ENCODE measurements at places on chromosomes 11 and 22. TPM values are rescaled to one million over a fixed set of nuclear protein-coding genes. Genes with fewer than 3 reads are reported as not detected.

GRCh38 chr11:92880381-92880780 is 89.1 kb upstream of the MTNR1B start:
- no peak overlapping the region for H3K27ac ChIP-seq
- H3K4me3 ChIP-seq: no peak overlapping the region
- no peaks in the 10 kb centered on the region for H3K4me1 ChIP-seq
- H3K36me3 ChIP-seq: no peaks in the 10 kb centered on the region
- DNase-seq: no peak

- no peak overlapping the region for H3K27ac ChIP-seq
- peaks cover 24% of the 10 kb centered on the region for H3K36me3 ChIP-seq
- no peak for DNase-seq
- H3K27me3 ChIP-seq: no peaks in the 10 kb centered on the region
- peaks cover 24% of the 10 kb centered on the region for H3K4me1 ChIP-seq
These were observed 7.4 kb downstream of the PYGM start for GRCh38 chr11:64752175-64752970.

DNA sequence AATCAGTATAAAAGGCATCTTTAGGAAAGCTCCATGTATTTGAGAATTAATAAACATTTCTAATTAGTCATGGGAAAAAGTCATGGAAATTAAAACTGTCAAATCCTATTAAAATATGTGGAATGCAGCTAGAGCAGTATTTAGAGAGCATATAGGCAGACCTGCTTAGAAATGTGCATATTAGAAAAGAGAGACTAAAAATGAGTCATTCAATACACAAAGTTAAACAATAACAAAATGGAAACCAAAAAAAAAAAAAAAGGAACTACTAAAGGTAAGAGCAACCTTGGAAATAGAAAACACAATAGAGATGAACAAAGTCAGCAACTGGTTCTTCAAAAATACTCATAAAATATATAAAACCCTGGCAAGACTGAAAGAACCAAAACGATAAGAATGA is 59.7 kb upstream of the RASSF10 start:
- no peaks in the 10 kb centered on the region for H3K36me3 ChIP-seq
- no peak for DNase-seq
- peaks cover 3% of the 10 kb centered on the region for H3K27me3 ChIP-seq
- H3K27ac ChIP-seq: no peak overlapping the region
- H3K4me3 ChIP-seq: no peak overlapping the region

DNA sequence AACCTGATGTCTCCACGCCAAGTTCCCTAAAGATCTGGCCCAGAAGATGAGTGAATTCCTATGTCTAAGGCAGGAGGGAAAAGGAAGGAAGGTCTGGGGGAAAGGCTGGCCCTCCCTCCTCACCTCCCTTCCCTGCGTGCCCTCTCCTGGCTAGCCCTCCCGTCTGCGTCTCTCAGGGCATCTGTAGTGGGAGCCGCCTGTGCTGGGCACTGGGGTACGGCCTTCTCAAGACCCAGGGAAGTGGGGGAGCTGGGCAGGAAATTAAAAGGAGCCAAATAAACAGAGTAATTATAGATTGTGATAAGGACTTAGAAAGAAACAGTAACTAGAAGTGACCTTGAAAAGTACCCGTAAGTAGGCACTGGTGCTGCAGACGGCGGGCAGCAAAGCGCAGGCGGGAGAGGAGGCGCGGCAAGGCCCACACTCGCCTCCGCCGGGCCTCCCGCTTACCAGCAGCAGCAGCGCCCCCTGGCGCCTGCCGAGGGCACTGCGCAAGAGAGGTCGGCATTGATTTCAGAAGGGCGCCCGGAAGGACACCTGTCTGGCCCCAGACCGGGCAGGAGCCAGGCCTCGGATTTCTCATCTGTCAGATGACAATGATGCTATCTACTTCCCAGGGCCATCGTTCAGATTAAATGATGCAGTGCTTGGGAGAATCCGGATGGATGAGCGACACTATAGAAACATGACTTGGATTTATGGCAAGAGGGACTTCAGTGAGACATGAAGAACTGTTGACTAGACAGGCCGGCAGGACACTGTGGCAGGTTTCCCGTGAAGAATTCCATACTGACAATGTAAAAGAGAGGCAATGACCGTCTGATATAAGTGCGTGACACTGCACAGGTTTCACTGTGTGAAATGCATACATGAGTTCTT is 7.3 kb downstream of the KCNJ1 start:
- H3K4me3 ChIP-seq: no peak overlapping the region
- no peaks in the 10 kb centered on the region for H3K27me3 ChIP-seq

GRCh38 chr11:92978271-92979111 is 9.0 kb downstream of the MTNR1B start:
- DNase-seq: no peak

DNA sequence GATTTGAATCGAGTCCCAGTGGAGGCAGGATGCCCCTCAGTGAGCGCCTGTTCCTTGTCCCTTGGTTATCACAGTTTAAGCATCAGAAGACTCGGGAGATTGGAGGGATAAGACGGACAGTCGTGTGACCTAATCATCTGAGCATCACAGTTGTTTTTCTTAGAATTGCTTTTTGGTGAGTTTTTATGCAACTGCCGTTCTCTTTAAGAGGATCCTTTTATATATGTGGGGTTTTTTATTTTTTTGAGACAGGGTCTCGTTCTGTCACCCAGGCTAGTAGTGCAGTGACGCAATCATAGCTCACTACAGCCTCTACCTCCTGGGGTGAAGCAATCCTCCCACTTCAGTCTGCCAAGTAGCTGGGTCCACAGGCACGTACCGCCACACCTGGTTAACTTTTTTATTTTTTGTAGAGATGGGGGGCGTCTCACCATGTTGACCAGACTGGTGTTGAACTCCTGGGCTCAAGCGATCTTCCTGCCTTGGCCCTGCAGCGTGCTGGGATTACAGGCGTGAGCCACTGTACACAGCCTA is 16.5 kb downstream of the NUP50 start:
- peaks cover 61% of the 10 kb centered on the region for H3K36me3 ChIP-seq
- H3K27ac ChIP-seq: no peak overlapping the region
- no peaks in the 10 kb centered on the region for H3K4me1 ChIP-seq
- H3K4me3 ChIP-seq: no peak overlapping the region
- DNase-seq: no peak
- H3K27me3 ChIP-seq: no peaks in the 10 kb centered on the region

DNA sequence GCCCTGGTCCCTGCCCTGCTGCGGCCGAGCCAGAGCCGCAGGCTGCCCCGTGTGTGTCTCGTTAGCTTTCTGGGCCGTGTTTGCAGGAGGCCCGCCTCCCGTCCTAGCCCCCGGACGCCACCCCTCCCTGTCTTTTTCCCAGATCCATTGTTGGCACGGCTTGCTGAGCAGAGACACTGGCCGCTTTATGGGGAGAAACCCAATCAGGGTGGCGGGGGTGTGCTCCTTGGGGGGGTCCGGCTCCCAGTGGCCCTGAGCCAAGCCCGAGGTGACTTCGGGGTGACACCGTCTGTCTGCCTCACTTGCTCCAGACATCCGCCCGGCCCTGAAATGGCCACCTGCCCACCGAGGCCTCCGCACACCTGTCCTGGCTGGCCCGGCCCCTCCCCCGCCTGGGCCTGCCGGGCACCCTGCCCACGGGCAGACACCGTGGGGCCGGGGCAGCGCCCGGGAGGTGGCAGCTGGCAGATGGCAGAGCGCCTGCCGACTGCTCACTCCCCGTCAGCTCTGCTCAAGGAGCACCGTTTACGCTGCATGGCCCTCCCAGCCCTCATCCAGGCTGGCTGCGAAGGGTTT is 43.1 kb upstream of the PPARA start:
- H3K4me3 ChIP-seq: no peak overlapping the region
- DNase-seq: no peak
- no peak overlapping the region for H3K27ac ChIP-seq
- H3K4me1 ChIP-seq: no peaks in the 10 kb centered on the region
- peaks cover 4% of the 10 kb centered on the region for H3K36me3 ChIP-seq

GRCh38 chr11:70400643-70401042 is 2.3 kb downstream of the CTTN start:
- no peak for DNase-seq
- no peaks in the 10 kb centered on the region for H3K36me3 ChIP-seq
- H3K27me3 ChIP-seq: peaks cover 51% of the 10 kb centered on the region
- no peak overlapping the region for H3K27ac ChIP-seq

DNA sequence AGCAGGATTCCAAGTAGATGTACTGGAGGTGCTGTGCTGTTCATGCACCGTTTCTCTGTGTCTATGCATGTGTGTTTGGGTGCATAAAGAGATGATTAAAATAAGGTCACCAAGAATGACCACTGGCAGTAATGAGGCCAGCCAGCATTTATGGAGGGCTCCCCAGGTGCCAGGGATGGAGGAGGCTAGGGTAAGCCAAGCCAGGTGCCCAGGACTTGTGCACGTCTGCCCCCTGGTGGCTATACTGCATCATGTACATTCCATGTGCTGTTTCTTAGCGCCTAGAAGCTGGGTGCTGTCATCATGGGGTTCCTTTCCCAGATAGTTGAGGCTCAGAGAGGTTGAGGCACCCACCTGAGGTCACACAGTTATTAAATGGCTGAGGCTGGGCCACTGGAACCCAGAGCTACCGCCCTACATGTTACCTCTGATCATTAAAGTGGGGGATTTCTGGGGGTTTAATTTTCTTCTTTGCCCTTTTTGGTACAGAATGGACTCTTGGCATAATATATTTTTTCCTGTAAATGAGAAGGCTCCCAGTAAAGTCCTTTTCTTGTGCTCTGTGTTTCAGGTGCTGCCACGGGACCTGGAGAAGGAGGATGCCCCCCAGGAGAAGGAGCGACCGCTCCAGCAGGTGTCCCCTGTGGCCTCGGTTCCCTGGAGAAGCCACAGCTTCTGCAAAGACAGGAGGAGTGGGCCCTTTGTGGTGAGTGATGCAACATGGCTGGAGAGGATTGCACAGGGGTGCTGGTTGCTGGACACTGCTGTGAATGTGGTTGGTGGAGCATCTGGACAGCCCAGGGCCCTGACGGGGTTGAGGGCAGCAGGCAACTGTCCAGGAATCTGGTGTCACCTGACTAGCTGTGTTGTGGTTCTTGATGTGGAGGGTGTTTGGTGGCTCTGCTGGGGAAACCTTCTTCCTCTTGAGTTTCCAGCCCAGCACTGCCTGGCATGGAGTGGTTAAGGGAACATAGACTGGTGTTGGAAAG is 96.4 kb downstream of the KIAA1671 start:
- H3K4me1 ChIP-seq: peaks cover under 1% of the 10 kb centered on the region
- no peaks in the 10 kb centered on the region for H3K36me3 ChIP-seq
- peak; percentile 88 for DNase-seq

- DNase-seq: no peak
- H3K4me3 ChIP-seq: no peak overlapping the region
- H3K27ac ChIP-seq: no peak overlapping the region
- H3K36me3 ChIP-seq: no peaks in the 10 kb centered on the region
- H3K4me1 ChIP-seq: no peaks in the 10 kb centered on the region
These were observed 227.2 kb upstream of the BLID start for GRCh38 chr11:122343210-122343609.

GRCh38 chr11:70018816-70019215 is 59.3 kb upstream of the ANO1 start:
- H3K4me1 ChIP-seq: no peaks in the 10 kb centered on the region
- no peak for DNase-seq
- no peaks in the 10 kb centered on the region for H3K27me3 ChIP-seq
- no peaks in the 10 kb centered on the region for H3K36me3 ChIP-seq
- H3K4me3 ChIP-seq: no peak overlapping the region
- H3K27ac ChIP-seq: no peak overlapping the region

DNA sequence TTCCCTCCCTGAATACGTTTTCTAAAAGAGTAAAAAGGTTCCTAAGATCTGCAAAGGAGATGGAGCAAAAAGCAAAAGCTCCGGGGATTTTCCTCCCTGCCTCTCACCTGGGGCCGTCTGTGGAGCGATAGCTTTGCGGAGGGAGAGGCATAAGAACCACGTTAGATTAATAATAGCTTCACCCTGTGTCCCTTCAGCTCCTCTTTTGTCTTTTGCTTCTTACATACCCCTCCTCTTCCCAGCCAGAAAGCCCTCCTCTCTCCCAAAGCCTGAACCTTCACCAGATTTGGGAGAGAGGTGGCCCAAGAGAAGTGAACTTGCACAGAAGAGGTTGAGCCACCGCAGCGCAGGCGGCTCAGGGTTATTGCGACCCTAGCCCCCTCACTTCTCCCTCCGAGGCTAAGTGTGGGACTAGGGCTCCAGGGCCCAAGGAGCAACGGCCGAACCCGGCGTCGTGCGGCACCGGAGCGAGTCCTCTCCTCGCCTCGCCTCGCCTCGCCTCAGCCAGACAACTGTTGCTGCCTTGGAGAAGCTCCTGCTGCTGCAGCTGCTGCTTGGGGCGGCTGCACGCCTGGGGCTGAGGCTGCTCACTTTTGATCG is 97.6 kb upstream of the HSD17B12 start:
- H3K27ac ChIP-seq: no peak overlapping the region
- peaks cover 35% of the 10 kb centered on the region for H3K27me3 ChIP-seq
- H3K36me3 ChIP-seq: no peaks in the 10 kb centered on the region
- peaks cover 25% of the 10 kb centered on the region for H3K4me1 ChIP-seq
- no peak for DNase-seq

DNA sequence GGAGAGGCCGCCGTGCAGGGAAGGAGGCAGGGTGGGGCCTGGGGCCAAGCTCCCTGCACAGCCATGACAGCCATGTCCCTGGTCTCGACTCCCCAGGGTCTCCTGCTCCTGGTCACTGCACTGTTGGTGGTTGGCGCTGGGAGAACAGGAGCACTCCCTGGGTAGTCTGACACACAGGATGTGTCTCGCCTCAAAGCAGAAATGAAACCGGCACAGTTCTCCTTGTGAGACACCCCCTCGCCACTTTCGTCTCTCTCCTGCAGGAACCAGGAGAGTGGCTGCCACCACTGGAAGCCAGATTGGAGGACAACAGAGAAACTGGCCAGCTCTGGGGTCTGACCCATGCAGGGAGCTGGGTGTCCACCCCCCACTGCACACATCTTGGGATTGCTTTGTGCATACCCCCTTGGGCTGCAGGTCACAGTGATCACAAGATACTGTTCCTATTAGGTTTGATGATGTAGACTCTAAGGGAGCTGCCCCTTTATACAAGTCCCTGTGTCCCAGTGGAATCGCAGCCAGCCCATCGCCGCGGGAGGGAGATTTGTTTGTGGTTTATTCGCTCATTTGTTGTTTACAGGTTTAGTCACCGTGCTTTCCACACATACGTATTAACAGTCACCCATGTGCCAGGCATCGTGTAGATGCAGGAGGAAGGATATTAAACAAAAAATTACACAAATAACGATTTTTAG is 27.0 kb upstream of the YWHAH start:
- no peak overlapping the region for H3K27ac ChIP-seq
- peaks cover 18% of the 10 kb centered on the region for H3K4me1 ChIP-seq
- H3K27me3 ChIP-seq: no peaks in the 10 kb centered on the region
- H3K4me3 ChIP-seq: no peak overlapping the region
- no peaks in the 10 kb centered on the region for H3K36me3 ChIP-seq

GRCh38 chr11:20873054-20873453 is 203.7 kb downstream of the NELL1 start:
- no peaks in the 10 kb centered on the region for H3K36me3 ChIP-seq
- no peak overlapping the region for H3K4me3 ChIP-seq
- H3K27me3 ChIP-seq: peaks cover 2% of the 10 kb centered on the region
- no peak overlapping the region for H3K27ac ChIP-seq

- H3K4me1 ChIP-seq: no peaks in the 10 kb centered on the region
- no peak overlapping the region for H3K27ac ChIP-seq
- no peak for DNase-seq
These were observed 19.9 kb downstream of the TEAD1 start for GRCh38 chr11:12694183-12694531.

The TCN1 gene
- 0.50 TPM for total RNA-seq
